ENCODE measurements at places on chromosomes 7 and 10.

GRCh38 chr10:27794157-27794556 is 48.5 kb upstream of the MKX start:
- no peak for DNase-seq

- DNase-seq = no peak
These were observed 1303.0 kb downstream of the GATA3 start for GRCh38 chr10:9357471-9357870.

- DNase-seq = no peak
These were observed 37.5 kb upstream of the PFKFB3 start for GRCh38 chr10:6165221-6165725.

DNA sequence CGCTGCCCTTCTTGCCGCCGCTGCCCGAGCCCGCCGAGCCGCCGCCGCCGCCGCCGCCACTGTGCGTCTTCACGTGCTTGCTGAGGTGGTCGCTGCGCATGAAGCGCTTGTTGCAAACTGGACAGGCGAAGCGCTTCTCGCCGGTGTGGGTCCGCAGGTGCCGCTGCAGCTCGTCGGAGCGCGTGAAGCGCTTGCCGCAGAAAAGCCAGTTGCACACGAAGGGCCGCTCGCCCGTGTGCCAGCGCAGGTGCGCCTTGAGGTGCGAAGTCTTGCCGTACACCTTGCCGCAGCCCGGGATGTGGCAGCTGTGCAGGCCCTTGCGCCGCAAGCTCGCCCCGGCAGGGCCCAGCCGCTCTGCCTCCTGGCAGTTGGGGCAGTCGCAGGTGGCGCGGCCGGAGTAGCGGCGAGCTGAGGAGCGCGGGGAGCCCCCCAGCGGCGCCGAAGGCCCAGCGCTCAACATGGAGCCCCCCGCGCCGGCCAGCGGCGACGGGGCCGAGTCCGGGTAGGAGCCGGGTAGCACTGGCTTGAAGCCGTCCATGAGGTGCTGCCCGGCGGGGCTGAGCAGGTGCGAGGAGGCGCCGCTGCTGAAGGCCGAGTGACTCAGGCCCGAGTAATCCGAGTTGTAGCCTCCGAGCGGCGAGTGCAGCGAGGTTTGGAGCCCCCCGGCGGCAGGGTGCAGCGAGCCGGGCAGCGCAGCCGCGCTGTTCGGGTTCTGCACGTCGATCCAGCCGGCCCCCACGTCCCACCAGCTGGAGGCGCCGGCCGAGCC is 2.1 kb downstream of the SP8 start:
- no peak for DNase-seq
